ENCODE measurements at places on chromosomes 2 and 18.

GRCh38 chr2:96685577-96686459 is 43.3 kb downstream of the FER1L5 start:
- DNase-seq, result no peak

- no peak for DNase-seq
Observed at GRCh38 chr2:196431076-196431475, 208.4 kb upstream of the CCDC150 start.

DNA sequence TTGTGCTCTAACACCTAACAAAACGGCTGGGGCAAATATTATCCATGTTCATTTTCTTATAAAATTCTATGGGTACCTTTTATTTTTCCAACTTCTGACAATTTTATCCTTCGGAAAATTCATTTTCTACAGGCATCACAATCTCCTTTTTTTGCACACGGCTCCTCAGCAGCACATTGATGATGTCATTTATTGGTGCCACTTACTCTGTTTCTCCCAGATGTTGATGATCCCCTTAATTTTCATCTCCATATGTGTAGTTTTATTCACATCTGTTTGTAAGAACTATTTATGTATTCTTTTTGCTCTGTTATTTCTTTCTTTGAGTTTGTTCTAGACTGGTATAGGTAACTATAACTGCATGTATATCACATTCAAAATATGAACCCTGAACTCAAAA is 1660.8 kb upstream of the DDX18 start:
- no peak for DNase-seq

DNA sequence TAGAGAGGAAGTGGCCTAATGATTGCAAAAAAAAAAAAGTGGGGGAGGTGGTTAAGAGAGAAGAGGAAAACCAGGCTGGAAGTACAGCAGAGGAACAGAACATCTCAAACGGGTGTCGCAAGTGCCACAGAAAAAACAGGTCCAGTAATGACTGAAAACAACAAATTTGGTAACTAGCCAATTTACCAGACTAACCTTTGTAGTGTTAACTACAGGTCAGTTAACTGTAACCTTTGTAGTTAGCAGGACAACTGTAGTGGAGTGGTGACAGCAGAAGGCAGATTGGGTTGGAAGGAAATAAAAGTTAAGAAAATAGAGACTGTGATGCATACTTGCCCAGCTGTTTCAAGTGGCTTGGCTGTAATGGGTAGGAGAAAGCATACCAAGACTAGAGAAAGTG is 91.4 kb upstream of the CHST9 start:
- no peak for DNase-seq

DNA sequence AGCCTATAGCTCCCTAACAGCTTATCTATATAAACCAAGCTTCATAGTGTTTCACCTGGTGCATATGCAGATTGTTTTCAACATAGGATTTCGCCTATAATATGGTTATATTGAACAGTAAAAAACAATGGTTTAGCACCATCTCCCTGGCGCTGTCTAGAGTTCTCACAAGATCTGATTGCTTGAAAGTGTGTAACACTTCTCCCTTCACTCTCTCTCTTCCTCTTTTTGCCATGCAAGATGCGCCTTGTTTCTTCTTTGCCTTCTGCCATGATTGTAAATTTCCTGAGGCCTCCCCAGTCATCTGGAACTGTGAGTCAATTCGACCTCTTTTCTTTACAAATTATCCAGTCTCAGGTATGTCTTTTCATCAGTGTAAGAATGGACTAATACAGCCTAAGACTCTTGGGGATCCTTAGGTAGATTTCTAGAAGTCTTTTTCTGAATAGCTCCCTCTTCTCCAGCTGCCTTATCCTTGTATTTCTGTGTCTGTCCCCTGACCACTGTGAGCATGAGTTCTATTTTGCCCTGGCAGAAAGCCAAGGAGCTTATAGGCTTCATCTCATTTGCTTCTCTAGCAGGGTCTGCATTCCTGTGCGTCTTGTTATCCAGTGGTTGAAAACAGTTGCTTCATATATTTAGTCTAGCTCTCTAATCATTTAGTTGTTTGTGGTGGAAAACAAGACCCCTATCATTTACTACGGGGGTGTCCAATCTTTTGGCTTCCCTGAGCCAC is 401.6 kb downstream of the GPD2 start:
- no peak for DNase-seq

- DNase-seq, result no peak
Observed at GRCh38 chr2:182316950-182317349, 109.9 kb downstream of the PDE1A start.

DNA sequence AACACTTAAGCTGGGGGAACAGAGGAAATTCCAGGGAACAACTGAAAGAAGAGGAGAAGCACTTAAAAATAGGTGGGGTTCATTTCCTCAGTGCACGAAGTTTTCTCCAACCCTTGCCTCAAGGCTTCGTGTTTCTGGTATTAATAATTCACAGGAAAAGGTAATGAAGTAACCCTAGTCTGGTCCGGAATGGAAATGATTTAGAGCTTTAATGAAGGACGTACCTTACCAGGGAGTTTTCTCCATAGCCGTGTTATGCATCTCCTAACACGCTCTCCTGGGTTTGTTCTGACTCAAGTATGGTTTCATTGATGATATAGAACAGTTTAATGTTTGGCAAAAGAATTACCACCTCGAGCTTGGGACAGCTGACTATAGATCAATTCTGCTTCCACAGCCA is 214.2 kb downstream of the MTX2 start:
- DNase-seq, result no peak

- DNase-seq, result no peak
Observed at GRCh38 chr18:78113136-78113939, 863.7 kb downstream of the GALR1 start.

- DNase-seq, result no peak
Observed at GRCh38 chr2:13495051-13495450, 778.3 kb downstream of the TRIB2 start.

- no peak for DNase-seq
Observed at GRCh38 chr2:157287160-157287559, 29.7 kb downstream of the GALNT5 start.

DNA sequence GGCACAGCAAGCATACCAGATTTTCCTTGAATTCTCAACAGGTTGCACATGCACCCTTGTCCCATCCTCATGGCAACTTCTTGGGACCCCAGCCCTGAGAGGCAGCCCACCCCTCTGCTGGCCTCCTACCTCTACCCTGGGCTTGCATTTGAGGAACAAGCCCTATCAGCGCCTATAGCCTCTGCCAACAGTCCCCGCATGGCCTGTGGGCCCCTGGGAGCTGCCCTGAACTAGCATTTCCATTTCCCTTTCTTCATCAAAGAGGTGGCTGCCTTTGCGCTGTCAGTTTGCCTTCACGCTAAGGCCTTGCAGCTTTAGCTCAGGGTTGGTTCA is 5.4 kb upstream of the ZAP70 start:
- no peak for DNase-seq

DNA sequence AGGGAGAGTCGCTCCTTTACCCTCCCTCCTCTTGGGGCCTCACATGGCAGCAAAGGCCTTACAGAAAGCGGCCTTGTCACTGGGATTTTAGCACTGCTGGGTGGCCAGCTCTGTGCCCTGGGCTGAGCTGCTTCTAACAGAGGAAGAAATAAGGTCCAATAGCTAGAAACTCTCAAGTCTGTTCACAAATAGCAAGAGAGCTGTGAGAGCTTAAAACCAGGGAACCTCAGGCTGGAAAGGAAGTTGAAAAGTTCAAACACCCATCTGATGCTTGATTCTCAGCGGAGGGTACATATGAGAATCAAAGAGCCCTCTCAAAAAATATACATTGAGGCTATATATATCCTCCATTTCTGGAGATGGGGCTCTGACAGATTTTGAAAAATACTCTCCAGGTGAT is 54.7 kb downstream of the ST6GAL2 start:
- DNase-seq, result no peak

- no peak for DNase-seq
Observed at GRCh38 chr2:120203251-120204021, 19.8 kb downstream of the TMEM185B start.

DNA sequence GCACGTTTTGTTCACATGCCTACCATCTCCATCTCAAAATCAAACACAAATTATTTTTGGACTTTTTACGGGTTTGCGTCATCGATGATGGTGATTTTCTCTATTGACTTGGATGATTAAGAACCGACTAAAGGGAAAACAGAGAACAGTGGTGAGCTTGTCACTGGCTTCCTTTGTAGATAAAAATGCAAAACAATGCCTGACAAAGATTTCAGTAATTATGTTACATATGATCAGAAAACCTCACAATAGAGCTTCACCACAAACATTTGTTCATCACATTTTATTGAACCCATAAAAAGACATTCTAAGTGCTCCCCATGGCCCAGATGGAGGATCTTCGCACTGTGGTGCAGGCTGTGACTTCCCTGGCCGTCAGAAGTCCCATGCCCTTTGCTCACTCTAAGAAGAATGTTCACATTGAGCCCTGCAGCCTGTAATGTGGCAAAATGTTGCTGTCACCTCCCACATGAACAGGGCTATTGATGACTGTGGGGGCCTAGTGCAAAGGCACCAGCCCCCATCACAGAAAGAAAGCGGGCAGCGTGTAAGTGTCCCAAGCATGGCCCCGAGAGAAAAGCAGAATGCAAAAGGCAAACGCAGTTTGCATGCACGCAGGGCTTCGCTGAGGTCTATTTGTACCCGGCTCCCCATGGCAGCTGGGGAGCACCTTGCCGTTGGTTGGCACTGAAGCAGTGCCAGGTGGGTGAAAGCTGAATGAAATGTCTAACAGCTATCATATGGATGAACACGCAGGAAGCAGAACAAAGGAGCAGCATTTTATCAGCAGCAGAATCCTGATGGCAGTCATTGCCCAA is 60.6 kb downstream of the BCL2 start:
- DNase-seq, result no peak

- no peak for DNase-seq
Observed at GRCh38 chr2:70717431-70718038, 50.5 kb downstream of the ADD2 start.

DNA sequence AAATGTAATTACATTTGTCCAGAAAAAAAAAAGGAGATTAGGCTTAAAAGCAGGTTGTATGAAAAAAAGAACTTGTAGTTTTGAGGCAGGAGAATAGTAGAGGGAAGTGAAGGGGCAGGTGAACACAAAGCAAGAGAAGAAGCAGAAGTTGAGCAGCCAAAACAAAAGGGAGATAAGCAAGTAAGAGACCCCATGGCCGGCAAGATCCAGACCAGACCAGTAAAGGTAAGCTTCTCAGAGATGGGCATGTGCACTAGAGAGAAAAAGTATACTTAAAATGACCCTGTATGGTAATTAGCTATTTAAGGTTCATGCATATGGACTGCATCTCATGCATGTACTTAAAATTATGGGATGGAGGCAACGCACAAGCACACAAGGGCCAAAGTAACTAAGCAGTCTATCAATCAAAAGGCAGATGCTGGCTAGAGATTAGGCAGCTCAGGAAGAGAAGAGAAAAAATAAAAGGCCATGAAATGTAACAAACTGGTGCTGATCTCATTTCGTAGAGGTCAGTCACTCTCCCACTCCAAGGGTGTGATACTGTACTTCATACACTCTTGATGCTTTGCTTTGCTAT is 9.7 kb downstream of the SIGLEC15 start:
- DNase-seq, result no peak

- no peak for DNase-seq
Observed at GRCh38 chr2:20594957-20595356, 55.9 kb downstream of the HS1BP3 start.

- DNase-seq, result no peak
Observed at GRCh38 chr18:25825056-25825455, 265.4 kb downstream of the SS18 start.

GRCh38 chr2:49569176-49569575 is 414.9 kb upstream of the FSHR start:
- DNase-seq, result no peak

GRCh38 chr2:97858442-97858841 is 137.3 kb downstream of the TMEM131 start:
- DNase-seq, result no peak

DNA sequence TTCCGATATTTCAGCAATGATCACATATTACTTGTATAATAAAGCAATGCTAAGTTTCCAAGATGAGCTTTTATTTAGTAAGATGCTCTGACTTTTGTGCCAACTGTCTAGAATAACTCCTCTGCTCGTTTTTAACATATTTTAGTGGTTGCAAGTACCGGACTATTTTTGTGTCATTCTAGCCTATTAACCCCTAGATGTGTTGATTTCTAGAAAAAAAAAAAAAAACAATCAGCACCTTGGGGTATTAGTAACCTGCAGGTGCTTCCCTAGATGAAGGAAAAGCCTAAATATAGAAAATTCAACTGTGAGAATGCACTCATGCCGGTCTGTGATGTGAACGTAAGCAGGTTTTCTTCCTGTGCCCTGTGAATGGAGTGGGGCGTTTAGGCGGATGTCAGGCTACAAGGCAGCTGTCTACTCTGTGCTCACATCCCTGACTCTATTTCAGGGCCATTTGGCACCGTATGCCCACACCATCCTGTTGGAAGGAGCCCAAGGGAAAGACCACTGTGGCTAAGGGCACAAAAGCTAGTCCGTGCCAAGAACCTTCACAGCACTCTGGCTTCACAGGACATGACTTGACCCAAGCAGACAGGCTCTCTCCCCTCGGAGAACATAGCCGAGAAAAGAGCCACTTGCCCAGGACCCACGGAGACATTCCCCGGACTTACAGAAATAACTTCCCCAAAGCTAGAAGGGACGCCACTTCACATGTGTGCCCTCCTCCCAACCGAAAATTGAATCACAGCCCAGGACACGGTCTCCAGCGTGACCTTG is 60.9 kb upstream of the AGAP1 start:
- DNase-seq, result no peak

DNA sequence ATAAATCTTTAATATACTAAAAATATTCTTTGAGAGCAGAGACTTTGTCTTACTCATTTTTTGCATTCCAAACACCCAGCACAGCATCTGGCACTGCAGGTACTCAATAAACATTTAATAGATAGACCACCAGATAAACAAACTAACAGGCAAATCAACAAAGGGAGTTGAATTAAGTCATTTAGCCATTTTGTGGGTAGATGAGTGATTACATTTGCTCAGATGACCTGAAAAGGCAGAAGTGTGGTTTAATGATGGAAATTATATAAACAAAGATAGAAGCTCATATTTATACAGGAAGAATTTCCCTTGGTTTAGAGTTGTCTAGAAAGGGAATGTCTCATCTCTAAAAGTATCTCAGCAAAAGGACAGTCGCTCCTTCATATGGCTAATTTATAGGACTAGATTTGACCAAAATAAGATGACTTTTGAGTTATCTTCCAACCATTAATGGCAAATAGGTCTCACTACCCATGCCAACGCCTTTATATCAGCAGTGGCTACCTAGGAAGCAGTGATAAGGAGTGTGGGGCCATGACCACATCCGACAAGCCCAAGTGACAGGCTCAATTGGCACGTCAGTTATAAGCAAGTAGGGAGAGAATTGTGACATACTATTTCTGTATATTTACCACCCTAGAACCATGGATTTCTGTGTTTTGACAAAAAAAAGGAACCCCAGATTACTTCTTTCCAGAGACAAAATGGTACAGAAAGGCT is 173.5 kb downstream of the ATAD2B start:
- DNase-seq, result no peak

- DNase-seq, result no peak
Observed at GRCh38 chr2:23289671-23290070, 95.3 kb upstream of the KLHL29 start.

- DNase-seq, result no peak
Observed at GRCh38 chr2:69514819-69515218, 77.6 kb upstream of the NFU1 start.

- DNase-seq, result no peak
Observed at GRCh38 chr2:229943171-229943570, 20.9 kb downstream of the FBXO36 start.
